ENCODE measurements at places on chromosomes 5 and 9.

- DNase-seq = no peak
Observed at GRCh38 chr5:36496471-36496870, 109.9 kb upstream of the SLC1A3 start.

DNA sequence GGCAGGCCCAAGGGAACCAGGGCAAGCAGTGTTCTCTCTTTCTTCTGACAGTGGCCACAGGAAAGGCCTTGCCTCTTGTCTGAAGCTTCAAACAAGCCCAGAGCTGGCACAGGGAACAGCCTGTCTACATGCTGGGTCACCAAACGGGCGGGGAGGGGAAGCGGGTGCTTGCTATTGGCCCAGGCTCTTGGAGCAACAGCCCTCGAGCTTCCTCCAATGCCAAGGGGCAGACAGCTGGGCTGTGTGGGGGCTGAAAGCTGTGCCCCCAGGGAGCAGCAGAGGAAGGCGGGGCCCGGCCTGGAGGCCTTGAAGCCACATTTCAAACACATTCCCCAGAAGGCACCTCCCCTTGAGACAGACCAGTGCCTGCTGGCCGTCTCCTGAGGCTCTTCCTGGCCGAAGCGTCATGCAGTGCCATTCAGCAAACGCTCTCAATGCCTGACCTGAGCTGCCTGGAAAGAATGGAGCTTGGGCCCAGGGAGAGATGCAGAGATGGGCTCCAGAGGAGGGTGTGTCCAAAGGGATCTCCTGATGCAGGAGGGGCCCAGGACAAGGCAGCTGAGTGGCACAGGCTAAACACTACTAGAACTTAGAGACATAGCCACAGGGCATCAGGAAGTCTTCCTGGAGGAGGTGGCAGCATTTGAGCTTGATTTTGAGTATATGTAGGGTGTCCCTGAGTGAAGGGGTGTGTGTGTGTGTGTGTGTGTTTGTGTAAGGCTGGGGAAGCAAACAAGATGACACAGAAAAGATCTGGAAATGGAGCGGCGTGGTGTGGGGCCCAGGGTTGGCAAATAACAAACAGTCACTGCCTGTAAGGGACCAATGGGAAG lies 2.5 kb downstream of the FIBCD1 start:
- no peak for DNase-seq

- no peak for DNase-seq
Observed at GRCh38 chr5:160230686-160231527, 1.6 kb downstream of the FABP6 start.

DNA sequence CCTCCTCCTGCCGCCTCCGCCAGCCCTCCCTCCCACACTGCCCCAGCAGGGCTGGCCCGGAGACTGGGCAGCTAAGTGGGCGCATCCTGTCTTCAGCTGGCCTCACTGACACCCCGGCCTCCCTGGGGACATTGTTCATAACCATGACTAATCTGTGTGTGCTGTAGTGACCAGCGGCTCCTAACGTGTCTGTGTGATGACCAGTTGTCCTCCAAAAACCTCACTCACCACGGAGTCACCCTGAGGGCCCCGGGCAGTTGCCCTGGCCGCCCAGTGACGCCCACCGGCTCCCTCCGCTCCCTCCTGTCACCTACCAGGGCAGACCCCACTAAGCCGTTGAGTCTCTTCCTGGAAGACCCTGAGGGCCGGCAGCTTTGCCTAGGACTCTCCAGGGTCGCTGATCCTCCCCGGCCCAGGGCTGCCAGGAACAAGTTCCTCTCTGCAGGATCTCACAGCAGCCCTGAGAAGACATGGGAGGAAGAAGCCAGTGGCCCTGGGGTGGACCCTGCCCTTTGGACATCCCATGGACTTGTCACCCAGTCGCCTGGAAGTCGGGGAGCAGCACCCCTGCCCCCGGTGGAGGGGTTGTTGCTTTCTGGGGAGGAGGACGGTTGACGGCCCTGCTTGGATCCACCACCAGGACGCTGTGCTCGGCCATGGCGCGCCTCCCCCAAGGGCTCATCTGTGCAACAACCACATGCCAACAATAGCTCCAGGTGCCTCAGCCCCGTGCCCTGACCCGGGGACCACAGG lies 110.2 kb upstream of the LMX1B start:
- no peak for DNase-seq

GRCh38 chr5:93058309-93058708 lies 522.7 kb downstream of the NR2F1-AS1 start:
- no peak for DNase-seq

GRCh38 chr9:77885104-77885672 lies 146.4 kb downstream of the GNAQ start:
- no peak for DNase-seq

DNA sequence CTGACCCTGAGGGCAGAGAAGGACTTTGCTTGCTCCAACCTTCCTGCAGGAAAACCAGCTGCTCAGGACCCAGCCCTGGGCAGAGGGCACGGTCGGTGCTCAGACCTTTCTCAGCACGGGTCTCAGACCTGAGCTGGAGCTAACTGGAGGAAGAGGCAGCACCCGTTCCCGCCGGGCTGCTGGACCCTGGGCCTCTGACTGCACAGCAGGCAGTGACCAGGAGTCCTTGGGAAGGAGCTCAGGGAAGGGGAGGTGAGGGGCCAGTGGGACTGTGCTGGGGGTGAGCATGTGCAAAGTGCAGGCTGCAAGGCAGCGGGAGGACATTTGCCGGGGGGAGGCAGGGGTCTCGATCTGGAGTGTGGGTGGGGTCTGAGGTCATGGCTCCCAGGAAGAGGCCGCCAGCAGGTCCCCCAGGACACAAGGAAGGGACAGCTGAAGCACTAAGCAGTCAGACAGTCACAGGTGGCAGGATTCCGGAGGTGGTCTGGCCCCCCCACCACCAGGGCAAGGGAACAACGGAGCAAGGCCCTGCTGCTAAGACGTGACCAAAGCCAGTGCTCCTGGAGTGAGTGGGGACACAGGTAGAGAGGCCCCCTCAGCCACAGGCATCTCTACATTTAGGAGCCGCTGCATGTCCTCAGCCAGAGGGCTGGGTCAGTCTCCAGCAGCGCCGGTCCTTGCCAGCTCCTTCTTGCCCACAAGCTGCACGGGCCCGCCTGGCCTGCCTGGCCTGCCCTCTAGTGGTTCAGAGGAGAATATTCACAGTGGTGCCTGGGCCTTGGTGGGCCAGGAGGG lies 4.8 kb upstream of the DPM2 start:
- no peak for DNase-seq

DNA sequence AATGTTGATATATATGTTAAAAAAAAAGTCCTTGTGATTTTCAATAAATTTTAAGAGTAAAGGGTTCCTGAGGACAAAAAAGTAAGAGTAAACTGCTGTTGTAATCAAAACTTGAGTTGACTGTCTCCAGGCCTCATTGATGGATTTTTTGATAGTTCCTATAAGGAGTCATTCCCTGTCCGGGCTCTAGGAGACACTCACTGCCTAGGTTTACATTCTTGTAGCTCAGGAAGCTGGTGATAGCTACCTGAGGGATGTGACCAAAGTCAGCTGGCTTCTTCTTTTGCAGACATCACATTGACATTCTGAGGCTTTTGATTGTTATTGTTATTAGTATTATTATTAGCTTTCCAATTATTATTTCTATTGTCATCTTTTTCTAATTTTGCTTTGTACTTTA lies 116.5 kb upstream of the FBXL7 start:
- DNase-seq = no peak

DNA sequence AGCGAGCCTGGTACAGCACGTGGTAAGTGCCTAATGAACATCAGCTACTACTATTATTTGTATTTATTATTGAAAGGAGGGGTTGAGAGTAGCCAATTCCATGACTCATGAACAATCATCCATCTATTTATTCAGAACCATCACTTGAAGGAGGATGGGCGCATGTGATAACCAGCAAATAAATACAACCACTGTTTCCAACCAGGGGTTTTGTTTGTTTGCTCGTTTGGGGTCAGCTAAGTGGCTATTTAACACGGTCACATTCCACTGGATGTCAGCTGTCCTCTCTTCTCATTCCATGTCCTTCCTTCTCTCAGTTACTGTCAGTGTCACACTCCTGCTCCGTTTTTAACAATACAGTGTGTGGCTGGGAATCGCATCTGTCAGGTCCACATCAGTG lies 8.6 kb downstream of the RAPGEF1 start:
- DNase-seq = no peak

DNA sequence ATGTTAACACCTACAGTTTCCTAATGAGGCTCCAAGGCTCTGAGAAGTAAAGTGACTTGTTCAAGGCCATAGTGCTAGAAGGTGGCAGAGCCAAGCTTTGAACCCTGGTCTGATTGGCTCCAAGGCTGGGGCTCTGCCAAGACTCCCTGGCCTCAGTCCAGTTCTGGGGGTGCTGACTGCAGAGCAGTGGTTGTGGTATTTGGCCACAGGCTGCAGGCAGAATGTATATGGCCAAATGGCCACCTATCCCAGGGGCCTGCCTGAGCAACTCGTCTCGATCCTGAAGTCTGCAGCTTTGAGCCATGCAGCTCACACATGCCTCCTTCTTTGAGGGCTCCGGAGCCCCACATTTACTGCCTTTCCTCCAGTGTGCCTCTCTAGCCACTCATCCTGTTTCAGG lies 9.7 kb upstream of the NEK6 start:
- DNase-seq = no peak

DNA sequence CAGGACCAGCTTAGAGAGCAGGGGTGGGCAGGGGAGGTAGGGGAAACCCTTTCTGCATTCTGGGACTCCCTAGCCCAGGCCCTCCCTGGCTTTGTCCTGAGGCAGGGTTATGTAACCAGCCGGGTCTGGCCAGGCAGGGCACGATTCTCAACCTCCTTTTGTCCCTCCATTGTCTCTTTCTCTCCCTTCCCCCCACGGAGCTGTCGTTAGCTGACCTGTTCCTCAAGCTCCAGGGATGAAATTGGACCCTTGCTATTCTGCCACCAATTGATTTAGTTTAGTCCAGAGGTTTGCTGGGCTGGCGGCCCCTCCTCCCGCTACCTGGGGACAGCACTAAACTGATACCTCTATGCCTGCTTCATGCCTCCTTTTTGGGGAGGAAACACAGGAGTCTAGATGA lies 9.4 kb upstream of the NDST1 start:
- no peak for DNase-seq

DNA sequence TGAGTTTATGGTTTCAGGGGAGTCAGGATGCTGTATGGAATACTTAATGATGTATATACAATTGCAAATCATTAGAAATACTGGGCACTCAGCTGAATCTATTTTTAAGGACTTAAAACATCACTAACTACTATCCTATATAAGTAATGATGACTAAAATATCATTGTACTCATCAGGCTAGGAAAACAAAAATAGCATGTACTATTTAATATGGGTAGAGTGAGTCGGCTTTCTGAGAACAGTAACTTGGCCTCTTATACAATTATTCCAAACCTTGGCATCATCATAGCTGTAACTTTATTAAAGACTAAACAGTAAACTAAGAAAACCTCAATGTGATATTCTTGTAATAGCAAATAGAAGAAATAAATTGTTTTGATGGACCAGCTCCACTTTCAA lies 94.5 kb downstream of the PJA2 start:
- no peak for DNase-seq

- DNase-seq = no peak
Observed at GRCh38 chr5:177083357-177083756, 3.4 kb upstream of the FGFR4 start.

- DNase-seq = no peak
Observed at GRCh38 chr5:92769978-92770377, 811.0 kb downstream of the NR2F1-AS1 start.

DNA sequence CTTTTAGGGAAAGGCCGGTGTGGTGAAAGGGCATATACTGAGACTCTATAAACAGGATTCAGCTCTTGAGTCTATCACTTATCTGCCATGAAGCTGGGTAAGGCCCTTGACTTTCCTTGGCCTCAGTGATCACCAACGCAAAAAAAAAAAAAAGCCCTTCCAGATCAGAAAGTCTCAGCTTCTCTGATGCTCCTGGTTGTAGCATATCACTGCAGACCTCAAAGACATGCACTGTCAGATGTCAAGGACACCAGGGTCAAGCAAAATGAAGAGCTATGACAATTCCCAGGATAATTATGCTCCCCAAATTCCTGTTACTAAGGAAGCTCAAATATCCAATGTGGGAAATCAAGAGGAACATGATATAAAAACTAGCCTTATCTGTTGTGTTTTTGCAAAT lies 68.3 kb upstream of the IFNE start:
- no peak for DNase-seq

DNA sequence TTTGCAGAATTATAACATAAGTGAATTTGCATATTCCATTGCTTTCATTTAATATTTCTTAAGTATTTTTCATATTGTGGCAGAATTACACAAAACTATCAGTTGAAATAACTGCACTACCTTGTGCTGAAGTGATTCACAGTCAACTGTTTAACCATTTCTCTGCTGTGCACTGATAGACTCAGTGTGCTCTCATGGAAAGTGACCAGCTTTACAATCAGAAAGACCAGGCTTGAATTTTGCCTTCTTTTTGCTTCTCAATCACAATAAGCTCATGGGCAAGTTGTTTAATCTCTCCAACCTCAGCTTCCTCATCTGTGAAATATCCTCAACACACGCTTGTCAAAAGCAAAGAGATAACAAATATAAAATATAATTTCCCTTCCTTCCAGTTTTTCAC lies 18.3 kb downstream of the CDK5RAP2 start:
- no peak for DNase-seq

DNA sequence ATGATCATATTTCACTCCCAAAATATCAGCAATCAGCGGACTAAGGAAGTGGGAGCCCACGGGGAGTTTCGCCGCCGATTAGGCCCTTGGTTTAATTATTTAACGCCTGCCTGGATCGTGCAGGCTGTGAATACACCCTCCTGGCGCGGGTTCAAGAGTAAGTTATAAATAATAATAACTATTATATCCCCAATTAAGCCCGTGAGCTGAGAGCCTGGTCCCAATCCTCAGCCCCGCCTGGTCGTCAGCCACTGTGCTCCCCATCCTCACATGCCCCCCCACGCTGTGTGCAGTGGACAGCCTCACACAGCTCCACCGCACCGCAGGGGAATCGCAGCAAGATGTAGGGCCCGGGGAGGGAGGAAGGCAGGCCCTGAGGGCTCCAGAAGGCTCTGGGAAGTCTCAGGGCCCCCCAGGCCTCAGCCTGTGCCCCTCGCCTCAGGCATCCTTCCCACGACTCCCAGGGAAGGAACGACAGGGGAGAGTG lies 10.8 kb upstream of the PRRX2 start:
- DNase-seq = no peak

DNA sequence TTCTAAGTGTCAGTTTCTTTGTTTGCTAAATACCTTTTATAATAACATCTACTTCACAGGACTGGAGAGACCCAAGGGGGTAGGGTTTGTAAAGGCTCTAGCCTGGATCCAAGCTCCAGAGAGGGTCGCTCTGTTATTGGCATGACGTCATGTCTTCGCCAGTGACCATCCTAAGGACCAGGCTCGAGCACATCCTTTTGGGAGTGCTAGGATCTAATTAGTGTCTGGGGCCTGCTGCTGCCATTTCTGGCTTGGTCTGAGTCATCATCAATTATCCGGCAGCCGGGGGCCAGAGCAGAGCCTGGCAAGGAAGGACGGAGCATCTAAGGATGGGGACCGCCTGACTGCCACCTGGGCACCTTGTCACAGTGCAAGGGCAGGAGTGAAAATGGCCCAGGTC lies 153.0 kb downstream of the NSG2 start:
- DNase-seq = no peak
